ENCODE measurements at places on chromosomes 11 and 22. TPM values are rescaled to one million over a fixed set of nuclear protein-coding genes. Genes with fewer than 3 reads are reported as not detected.

MISFA gene
- not detected for total RNA-seq

PRR33 gene
- 1.0 TPM for total RNA-seq

KCNA4 gene
- total RNA-seq, result under 0.01 TPM

CUL5 gene
- total RNA-seq, result 36.0 TPM

RIC3 gene
- 0.52 TPM for total RNA-seq

SERPING1 gene
- 15.1 TPM for total RNA-seq

RDX gene
- total RNA-seq, result 56.4 TPM

KCNQ1OT1 gene
- 6.8 TPM for total RNA-seq

PGA4 gene
- 3.7 TPM for total RNA-seq

POTEH gene
- total RNA-seq, result not detected

CNIH2 gene
- not detected for total RNA-seq

PHOX2A gene
- not detected for total RNA-seq

SIK2 gene
- 11.5 TPM for total RNA-seq

OR8G1 gene
- under 0.01 TPM for total RNA-seq

CCDC116 gene
- total RNA-seq, result not detected

SAA2 gene
- not detected for total RNA-seq

NAALAD2 gene
- 4.2 TPM for total RNA-seq

TSGA10IP gene
- not detected for total RNA-seq

MAJIN gene
- not detected for total RNA-seq

RAG2 gene
- total RNA-seq, result not detected

SULT4A1 gene
- under 0.01 TPM for total RNA-seq

ANO3 gene
- total RNA-seq, result under 0.01 TPM

OR9G1 gene
- total RNA-seq, result not detected

TSSK2 gene
- total RNA-seq, result not detected

HBE1 gene
- total RNA-seq, result 84.0 TPM

SAC3D1 gene
- 5.2 TPM for total RNA-seq

CRYBB2 gene
- not detected for total RNA-seq

HEPHL1 gene
- under 0.01 TPM for total RNA-seq

UQCR10 gene
- 57.9 TPM for total RNA-seq

CRYAB gene
- total RNA-seq, result 37.6 TPM
